ENCODE measurements at places on chromosomes 6 and 20. TPM values are rescaled to one million over a fixed set of nuclear protein-coding genes. Genes with fewer than 3 reads are reported as not detected.

DXO gene
- 15.4 TPM for total RNA-seq

ZBTB46 gene
- total RNA-seq = 6.7 TPM

DNA sequence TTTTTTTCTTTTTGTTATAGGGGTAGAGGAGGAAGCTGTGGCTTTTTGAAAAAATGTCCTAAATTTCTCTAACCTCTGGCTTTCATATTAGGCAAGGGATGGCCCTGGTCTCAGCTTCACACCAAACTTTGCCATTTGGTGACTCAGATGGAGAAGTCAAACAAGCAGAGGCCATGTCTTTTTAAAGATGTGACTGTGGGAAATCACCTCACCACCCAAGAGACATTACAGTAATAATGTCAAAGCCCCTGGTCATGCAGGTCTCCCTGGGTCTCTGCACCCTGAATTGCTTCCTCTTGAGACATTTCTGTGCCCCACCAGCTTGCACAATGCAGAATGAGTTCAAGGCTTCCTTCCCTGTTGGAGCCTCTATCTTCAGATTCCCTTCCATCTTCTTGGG, 39.5 kb upstream of the ADGRF5 start:
- DNase-seq = no peak

DNA sequence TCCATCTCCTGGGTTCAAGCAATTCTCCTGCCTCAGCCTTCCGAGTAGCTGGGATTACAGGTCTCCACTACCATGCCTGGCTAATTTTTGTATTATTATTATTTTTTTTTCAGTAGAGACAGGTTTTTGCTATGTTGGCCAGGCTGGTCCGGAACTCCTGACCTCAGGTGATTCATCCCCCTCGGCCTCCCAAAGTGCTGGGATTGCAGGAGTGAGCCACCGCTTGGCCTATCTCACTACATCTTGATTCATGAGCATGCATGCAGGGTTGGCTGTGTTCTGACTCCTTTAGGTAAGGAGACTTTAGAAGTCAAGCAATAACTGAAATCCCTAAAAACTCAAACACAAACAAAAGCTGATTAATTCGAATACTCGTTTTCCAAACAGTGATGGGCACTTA, 80.9 kb downstream of the GJA1 start:
- DNase-seq = no peak

DNA sequence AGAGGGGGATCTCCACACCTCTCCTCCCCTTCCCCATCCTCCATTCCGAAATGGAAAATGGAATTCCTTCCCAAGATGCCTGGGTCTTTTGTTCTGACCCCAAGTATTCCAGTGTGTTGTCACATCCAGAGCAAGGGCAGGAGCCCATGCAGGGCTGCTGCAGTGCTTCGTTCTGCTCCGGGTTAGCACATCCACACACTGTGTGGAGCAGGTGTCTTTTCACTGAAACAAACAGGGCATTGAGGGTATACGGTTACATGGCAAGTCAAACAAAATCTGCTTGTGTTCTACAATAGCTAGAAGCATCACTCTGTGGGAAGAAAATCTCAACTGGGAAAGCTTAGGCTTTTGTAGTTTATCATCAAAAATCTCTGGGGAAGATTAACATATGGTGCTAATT, 56.9 kb downstream of the LYRM2 start:
- DNase-seq = no peak
